ENCODE measurements at places on chromosomes 4 and X.

DNA sequence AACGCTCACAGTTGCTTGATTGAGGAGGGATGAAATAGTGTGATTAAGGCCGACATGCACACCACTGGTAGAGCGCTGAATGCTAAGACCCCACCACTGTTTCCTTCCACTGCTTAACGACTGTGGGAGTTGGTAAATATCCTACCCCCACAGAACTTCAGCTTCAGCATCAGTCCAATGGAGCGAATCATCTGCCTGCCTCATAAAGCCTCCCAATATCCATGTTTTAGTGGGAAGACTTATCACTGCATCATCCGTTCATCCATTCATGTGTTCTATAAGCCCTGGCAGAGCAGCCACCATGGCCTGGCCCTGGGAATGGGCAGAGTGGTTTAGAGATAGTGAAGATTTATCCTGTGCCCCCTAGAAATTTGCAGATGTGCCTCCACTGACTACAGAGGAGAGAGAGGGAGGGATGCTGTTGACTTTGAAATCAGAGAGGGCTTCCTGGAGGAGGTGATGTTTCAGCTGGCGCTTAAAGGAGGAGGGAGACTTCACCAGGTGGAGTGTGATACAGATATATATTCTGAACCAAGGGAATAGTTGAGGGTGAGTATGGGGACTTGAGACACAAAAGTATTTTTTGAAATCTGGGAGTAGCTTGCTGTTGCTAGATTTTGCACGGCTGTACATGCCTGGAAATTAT, 71.9 kb upstream of the STX18 start:
- DNase-seq = no peak

GRCh38 chr4:1260418-1261106, 11.6 kb upstream of the CTBP1 start:
- no peak for DNase-seq

GRCh38 chr4:41297832-41298231, 41.1 kb downstream of the UCHL1 start:
- no peak for DNase-seq

DNA sequence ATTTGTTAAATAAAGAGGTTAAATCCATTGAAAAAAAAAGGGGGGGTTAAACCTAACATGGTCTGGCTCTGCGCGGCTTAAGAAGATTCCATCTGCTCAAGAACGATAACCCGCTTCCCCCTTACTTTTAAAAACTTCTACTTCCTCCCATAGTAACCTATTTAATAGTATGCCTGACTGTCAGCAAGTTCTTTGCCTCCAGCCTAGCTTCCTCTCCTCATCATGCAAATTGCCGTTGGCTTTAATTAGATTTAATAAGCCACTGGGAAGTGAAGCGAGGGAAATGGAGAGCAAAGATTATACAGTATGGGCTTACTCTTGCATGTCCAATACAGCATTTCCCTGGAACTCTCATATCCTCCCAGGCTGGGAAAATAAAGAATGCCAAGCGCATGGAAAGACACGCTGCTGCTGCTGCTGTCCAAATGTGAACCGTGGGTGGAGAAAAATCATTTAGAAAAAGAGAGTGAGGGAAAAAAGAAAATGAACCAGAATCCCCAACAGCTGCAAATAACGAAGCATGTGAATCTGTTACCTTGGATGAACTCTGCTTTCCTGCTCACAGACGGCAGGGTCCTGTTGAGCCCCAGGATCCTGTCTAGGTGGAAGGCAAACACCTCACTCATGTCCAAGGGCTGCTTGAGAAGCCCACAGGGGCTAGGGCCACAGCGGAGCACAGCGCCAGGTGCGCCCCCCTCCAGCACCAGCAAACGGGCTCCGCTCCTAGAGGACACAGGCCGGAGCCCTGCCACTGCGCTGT, 2.7 kb downstream of the GASK1B start:
- DNase-seq = no peak

GRCh38 chr4:70749313-70749712, 27.5 kb downstream of the RUFY3 start:
- DNase-seq = no peak

- no peak for DNase-seq
These were observed 35.5 kb downstream of the OFD1 start for GRCh38 chrX:13770013-13770535.

All from activated gamma-delta T cell treated with Interleukin-2 at 50 U/mL for 16 hours (primary cell).